Cerebellum (tissue), 4 donors: ENCODE measurements at places on chromosomes 6 and 20. TPM values are rescaled to one million over a fixed set of nuclear protein-coding genes. Genes with fewer than 3 reads are reported as not detected.

GRCh38 chr6:110526726-110527125 lies 50.3 kb upstream of the SLC22A16 start:
- DNase-seq = no peak

DNA sequence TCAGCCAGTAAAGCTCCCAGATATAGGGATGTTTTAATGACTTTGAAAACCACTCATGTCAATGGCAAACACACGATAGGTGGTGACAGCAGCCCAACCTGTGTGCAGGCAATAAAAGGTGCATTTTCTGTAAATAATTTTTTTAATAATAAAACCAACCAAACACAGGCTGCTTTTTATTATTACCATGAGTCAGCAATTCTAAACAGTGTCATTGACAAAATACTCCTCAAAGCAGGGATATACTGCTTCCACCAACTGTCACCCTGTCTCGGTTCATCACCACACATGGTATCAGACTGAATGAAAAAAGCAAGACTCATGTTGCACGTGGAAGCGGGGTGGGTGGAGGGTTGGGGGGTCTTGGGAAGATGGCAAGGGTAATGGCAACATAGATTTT lies 195.9 kb downstream of the ANKRD60 start:
- DNase-seq = no peak

DNA sequence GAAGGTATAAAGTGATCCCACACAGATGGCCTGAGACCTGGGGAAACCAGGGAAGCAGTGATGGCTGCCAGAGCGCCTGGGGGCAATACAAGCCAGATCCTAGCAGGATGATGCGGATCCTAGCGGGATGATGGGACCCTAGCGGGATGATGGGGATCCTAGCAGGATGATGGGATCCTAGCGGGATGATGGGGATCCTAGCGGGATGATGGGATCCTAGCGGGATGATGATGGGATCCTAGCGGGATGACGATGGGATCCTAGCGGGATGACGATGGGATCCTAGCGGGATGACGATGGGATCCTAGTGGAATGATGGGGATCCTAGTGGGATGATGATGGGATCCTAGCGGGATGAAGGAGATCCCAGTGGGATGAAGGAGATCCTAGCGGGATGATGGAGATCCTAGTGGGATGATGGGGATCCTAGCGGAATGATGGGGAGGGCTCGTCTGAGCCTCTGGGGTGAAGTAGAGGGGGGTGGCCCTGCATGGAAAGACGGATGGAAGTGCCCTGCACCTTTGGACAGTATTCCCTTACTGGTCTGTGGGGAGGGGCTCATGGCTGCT lies 44.2 kb upstream of the CDH22 start:
- DNase-seq = no peak

- no peak for DNase-seq
These were observed 30.9 kb downstream of the ANGPT4 start for GRCh38 chr20:884983-885952.

DNA sequence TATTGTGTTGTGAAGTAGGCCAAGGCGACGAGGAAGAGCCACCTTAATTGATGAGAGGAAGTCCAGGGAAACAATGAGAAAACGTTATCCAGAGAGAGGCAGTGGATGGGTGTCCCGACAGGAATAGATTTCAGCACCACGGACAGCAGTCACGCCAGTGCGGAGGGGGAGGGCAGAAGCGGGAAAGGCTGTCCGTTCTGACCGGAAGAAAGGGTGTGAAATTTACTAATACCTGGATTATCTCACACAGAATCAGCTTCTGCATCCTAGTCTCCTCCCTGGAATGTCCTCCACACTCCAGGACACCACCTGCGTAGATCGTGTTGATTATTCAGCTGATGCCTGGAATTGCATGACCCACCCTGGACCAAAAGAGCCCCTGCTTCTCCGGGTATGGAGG lies 7.4 kb upstream of the BPIFA3 start:
- DNase-seq = no peak

GRCh38 chr6:21429291-21429690 lies 164.3 kb upstream of the SOX4 start:
- DNase-seq = no peak

GRCh38 chr6:75246386-75246785 lies 2.8 kb upstream of the COX7A2 start:
- DNase-seq = no peak

GRCh38 chr6:164206807-164207423 lies 792.4 kb downstream of the QKI start:
- no peak for DNase-seq

Gene HCK
- total RNA-seq = 2.6 TPM

Gene BMP2
- 11.4 TPM for total RNA-seq

Gene IL17F
- not detected for total RNA-seq

Gene NOX3
- not detected for total RNA-seq

Gene HAO1
- not detected for total RNA-seq
